AG10803 (cell line): ENCODE measurements at places on chromosomes 4 and X.
A peak's percentile ranks its signal among the peaks of the same experiment; 100 is the strongest.

DNA sequence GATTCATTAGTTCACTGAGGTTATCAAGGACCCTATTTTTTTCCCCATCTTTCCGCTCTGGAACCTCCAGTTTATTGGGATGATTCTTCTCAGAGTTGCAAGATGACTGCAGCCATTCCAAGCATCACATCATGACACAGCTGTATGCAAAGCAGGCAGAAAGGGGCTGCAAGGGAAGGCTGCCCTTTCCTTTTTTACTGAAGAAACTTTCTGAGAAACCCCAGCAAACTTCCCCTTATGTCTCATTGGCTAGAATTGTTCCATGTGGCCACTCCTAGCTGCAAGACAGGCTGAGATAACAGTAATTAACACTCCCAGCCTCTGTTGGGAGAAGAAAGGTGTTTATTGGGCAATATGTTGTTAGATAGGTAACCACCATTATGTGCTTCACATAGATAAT lies 102.6 kb downstream of the SATL1 start:
- DNase-seq = no peak

GRCh38 chr4:36508394-36508793 lies 227.0 kb downstream of the DTHD1 start:
- DNase-seq = no peak

GRCh38 chr4:152999346-153000075 lies 63.4 kb downstream of the FHDC1 start:
- DNase-seq = no peak

- no peak for DNase-seq
Observed at GRCh38 chr4:24537025-24537424, 47.3 kb downstream of the DHX15 start.

DNA sequence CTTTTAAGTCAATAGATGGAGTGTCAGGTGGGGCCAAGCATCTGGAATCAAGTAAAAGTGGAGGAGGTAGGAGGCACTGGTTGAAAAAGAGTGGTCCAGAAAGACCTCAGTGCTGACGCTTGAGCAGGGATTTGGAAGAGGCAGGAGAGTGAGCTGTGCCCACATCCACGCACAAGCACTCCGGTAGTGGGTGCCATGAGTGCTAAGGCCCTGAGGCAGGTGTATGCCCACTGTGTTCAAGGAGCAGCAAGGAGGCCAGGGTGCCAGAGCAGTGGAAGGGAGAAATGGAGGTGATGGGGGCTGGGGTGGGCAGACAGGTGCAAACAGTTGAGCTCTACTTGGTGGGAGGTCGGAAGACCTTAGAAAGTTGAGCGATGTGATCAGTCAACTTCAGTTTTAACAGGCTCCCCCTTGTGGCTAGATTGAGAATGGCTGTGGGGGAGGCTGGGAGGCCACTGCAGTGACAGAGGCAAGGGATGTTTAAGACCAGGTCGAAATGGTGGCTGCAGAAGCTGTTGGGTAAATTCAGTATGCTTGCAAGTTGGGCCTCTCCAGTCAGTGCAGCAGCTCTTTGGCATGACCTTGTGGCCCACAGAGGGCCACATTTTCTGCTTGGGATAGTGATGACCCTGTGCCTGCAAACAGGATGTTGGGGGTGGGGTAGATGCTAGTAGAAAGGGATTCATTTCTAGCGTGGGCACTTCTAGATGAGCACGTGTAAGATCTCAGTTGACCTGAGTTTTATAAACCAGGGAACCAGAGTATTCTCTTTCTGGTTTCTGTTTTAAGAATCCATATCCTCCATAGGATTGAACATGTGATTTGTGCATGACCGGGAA lies 12.7 kb downstream of the TKTL1 start:
- DNase-seq = peak; percentile 30

DNA sequence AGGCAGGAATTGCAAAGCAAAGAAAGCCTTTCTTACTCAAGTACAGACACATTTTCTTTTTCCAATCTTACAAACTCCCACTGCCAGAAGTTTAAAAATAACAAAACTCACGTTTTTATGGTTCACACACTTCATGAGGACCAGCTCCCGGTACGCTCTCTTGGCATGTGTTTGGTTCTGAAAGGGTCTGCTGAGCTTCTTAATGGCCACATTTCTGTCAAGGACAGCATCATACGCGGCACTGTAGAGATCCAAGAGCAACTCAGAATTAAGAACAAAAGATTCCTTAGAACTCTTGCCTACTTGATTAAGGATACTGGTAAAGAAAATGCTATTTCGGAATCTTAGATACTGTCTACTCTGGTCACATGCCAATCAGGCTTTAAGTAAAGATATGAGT lies 252.7 kb downstream of the MAPK10 start:
- DNase-seq = no peak

DNA sequence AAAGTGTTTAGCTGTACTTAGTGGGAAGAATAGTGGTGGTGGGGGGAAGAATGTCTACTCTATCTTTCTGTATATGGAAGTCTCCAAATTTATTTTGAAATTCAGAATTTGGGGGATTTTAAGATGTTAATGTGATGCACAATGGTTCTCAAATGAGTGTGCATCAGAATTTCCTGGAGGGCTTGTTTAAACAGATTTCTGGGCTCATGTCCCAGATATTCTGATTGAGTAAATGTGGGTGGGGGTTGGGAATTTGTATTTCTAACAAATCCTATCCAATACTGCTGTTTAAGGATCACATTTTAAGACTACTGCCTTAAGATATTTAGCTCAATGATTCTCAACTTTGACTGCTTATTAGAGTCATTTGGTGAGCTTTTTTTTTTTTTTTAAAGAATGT lies 15.1 kb upstream of the INTS6L start:
- DNase-seq = no peak

- DNase-seq = peak; percentile 1
Observed at GRCh38 chrX:123698979-123699520, 33.8 kb downstream of the THOC2 start.

DNA sequence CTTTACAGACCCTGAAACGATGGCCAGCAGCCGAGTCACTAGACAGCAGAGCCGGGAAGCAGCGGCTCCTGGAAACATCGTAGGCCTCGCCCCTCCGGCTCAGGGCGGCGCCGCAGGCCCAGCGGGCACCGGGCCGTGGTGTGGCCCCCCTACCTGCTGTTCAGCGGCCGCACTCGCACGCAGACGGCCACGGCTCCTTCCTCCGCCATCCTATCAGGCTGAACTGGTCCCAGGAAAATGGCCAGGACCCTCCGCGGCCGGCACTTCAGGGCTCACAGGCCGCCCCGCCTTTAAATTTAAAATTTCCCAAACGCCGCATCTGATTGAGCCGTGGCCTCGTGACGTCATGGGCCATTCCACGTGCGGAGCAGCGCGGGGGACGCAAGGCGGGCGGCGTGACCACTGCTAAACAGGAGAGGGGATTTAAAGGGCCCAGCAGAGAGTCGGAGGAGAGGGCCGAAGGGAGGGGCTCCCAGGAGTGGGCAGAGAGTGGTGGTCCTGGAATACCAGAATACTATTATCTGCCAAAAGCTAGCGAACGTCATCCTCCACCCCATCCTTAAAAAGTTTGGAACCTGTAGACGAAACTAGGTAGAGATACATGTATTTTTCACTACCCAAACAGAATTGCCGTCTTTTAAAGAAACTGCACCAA lies at the start of gene CENPE:
Gene CENPE (minus strand): TSS at position 233 of the 655 bp plus-strand sequence. CDS start 24 bp downstream, at position 209.
- DNase-seq = peak; percentile 80
